ENCODE measurements at places on chromosomes 5 and 9.

DNA sequence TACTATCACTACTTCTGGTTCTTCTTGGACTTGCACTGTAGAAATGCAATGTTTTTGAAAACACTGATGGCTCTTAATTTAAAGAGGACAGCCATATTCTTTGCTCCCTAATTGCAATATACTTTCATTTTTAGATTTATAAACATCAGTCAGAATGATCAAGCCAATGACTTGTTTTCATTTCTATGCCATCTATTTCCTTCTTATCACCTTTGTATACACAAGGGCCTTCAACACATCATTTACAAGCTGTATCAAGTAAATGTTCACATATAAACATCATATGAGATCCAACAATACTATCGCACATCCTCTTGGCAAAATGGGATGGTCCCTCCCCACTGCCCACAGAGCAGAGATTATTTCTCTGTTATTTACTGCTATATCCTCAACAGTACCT is 24.9 kb downstream of the AUH start:
- no peak for DNase-seq

DNA sequence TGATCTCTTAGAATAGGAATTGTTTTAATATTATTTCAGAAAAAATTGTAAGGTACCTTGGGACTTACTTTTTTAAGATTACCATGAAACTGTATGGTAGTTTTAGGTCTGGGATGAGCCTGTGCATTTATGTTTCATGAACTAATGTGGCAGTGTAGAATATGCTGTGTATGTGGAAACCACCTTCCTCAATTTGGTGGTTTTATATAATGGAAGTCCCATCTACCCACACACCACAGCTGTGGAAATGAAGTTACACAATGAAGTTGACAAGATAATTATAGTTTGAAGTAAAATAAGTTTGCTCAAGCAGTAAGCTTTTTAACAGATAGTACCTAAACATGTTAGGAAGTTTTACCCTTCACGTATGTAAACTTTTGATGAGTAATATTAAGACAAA is 24.4 kb downstream of the WDR36 start:
- DNase-seq, result no peak

DNA sequence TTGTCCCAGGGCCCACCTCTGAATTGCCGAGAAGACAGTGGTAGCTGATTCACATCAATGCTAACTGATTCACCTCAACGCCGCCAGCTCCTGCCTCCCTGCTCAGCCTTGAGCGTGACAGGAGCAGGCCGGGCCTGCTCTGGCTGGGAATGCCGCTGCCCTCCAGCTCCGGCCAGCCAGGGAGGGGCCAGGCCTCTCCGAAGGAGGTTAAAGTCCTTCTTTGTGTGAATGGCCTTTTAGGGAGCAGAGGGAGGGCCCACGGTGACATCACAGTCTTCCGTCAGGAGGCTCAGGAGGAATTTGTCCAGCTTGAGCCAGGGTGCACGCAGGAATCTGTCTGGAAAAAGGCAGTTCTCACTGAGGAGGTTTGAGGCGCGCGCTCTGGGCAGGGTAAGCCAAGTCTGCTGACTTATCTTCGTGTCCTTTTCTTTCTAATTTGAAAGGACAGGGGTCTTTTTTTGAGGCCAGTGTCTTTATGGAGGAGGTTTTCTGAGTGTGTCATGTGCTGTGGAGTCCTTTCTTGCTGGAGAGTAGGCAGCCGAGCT is 82.7 kb downstream of the C9orf152 start:
- DNase-seq, result peak; percentile 86

DNA sequence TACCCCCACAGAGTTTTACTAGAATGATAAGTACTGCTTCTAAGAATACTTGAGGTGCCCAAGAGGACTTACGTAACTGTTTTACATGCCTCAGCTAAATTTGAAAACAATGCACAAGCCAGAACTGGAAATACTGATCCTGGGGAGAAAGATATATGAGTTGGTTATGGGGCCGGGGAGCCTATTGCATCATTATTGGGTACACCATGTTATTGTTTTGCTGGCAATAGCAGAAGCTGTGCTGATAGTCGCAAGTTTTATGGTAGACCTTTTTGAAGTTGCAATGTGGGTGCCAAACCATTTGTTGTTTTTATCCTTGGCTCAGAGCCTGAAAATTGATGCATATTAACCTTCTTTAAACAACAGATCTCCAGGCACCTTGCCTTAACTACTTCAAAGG is 108.4 kb upstream of the DHFR start:
- no peak for DNase-seq

DNA sequence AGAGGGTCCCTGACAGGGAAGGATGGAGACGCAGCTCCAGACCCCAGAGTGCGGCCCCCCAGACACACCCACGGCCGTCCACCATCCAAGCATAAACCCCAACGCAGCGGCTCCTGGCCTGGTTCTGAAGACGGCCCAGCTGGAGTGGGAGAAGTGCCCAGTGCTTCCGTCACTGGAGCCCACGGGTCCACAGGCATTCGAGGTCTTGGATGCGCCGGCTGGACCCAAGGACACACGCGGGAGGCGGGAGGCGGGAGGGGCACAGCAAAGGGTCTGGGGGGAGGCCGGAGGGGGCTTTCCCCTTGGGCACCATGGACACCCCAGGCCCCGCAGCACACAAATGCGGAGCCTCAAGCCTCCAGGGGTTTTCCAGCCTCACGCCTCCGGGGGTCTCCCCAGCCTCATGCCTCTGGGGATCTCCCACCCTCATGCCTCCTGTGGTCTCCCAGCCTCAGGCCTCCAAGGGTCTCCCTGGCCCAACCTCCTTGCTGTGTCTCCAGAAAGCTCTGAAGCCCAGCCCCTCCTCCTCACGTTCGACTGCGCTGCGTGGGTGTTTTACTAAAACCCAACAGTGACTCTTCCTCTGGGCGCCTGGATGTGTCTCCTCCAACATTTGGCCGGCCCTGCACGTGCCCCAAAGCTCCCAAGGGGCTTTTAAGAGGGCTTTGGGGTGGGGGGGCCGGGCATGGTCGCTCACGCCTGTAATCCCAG is 15.2 kb downstream of the EXD3 start:
- DNase-seq, result peak; percentile 84

DNA sequence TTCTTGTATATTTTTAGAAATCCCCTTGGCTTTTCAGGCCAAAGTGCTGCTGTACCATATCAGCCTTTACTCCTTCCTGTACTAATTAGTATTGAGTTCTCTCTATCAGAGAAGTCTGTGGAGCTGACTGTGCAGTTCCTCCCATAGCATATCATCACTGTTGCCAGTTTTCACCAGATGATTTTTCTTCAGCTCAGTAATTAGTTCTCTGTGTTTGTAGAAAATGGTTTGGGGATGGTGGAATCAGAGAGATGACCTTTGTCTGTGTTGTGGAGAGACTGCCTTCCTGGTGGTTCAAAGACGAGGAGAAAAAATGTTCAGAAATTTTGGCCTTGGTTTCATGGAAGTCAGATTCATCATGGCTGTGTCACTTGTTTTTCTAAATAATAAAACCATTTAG is 227.5 kb upstream of the ACTBL2 start:
- DNase-seq, result no peak

- no peak for DNase-seq
These were observed 45.1 kb downstream of the SMIM23 start for GRCh38 chr5:171830686-171831085.

- no peak for DNase-seq
These were observed 69.7 kb downstream of the RGS7BP start for GRCh38 chr5:64575561-64575960.

DNA sequence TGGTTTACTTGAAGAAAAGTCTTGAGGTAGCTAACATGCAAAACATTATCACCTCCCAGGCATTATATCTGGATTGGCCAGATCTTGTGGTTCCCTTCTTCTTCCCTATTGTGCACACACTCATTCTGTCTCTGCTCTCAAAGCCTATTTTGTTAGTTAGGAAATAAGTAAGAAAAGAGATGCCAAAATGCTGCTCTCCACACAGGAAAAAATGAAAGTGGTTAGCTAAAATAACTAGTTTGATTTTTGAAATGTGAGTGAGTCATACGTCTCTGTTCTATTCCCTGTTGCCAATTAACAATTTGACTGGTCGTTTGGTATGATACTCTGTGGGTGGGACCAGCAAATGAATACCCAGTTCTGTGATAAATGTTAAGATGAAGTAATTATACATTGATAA is 28.1 kb downstream of the LMNB1 start:
- no peak for DNase-seq

DNA sequence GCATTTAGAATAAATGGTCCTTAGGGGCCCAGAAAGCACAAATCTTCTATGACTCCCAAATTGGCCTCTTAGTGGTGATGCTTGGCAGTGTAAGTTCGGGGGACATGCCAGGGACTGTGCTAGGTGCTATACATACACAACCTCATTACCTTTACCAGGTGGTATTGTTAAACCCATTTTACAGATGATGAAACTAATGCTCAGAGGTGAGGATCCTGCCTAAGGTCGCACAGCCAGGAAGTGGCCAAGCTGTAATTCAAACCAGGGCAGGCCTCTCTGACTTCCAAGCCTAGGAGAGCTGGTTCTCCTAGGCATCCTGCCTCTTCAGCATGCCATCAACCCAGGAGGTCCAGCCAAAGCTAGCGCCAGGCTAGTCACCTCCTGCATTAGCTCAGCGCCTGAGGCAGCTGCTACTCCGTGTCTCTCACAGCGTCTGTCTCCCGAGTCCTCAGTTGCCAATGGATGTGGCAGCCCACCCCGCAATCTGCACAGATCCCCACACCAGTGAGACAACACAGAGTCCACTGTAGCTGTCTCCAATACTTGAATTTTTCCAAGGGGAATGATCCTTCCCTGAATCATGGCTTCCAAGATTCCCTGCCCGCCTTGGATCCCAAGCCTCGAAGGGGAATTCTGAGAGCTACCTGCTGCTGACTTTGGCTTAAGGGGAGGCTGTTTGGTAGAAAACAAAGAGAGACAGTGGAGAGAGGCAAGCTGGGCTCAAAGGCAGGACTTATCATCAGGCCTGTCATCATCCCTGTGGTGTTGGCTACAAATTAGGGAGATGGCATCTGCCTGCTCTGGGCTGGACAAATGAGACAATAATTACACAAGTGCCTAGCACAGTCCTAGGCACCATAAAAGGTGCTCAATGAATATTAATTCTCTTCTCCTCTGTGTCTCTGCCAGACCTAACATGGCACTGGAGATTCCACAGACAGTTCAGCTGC is 52.6 kb downstream of the CRB2 start:
- DNase-seq, result no peak

- no peak for DNase-seq
These were observed 14.3 kb downstream of the TTC1 start for GRCh38 chr5:160023007-160023907.

- DNase-seq, result peak; percentile 95
These were observed 321.6 kb downstream of the CEMIP2 start for GRCh38 chr9:71446473-71447411.

- DNase-seq, result no peak
These were observed 114.5 kb downstream of the RXRA start for GRCh38 chr9:134440636-134441226.

DNA sequence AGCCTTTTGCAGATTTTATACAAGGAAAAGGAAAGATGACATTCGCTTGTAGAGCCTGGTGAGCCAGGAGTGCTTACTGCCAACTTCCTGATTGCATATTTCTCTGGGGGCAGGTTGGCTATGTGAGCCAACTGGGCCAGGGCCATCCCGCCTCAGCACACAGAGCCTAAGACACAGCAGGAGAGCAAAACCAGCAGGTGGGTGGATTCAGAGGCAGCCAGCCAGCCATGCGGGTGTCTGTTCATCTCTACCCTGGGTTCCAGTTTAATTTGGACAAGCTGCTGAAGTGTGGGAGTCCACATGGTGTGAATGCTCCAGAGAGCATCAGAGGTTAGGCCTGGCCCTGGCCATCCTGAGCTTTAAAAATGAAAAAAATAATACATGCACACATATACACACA is 291.4 kb downstream of the ARHGEF28 start:
- DNase-seq, result no peak

- DNase-seq, result no peak
These were observed 18.5 kb upstream of the TIMD4 start for GRCh38 chr5:156981481-156981880.

DNA sequence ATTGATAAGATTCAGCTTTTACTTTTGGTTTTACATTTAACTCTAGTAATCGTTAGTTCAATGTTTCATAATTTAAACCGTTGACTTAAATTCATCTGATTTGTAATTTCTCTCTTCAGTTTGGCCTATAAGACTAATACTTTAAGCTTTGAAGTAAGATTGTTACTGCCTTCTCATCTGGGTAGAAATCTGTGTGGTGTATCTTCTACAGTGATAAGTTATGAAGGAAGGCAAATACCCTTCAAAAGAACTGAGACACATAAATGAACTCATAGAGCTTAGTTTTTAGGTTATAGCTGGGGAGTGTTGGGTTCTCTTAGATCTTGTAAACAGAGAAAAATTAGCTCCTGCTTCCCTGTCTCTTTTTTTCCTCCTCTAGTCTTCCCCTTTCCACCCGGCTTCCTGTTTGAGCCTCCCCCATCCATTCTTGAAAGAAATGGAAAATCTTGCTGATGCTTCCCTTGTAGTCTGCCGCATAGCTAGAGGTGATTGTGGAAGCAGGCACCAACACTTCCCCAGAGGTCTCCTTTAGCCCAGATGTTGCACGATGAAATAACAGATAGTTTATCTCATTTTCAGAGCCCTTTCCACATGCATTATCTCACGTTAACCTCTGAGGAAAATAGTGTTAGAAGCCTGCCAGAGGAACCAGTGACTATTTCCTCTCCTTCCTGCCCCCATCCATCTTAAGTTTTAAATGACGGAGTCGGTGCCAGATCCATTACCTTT is 2.0 kb upstream of the F2RL2 start:
- DNase-seq, result no peak

GRCh38 chr5:18397891-18398290 is 763.6 kb downstream of the TAF11L14 start:
- peak; percentile 65 for DNase-seq

DNA sequence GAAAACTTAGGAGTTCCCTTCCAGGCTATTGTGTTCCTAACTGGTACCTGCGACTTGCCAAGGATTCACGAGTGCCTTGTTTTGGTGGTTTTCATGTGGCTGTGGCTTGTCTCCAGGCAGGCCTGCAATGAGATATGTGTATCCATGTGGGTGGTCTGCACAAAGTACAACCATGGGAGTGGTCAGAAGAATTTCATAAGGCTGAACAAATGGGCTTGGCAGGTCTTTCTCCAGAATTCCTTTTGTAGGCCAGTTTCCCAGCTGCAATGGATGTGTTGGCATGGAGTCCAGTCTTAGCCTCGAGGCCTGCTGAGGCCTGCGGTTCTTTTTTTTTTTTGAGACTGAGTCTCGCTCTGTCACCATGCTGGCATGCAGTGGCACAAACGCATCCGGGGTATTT is 28.8 kb upstream of the MELK start:
- no peak for DNase-seq

GRCh38 chr9:131574730-131575640 is 29.7 kb downstream of the PRRT1B start:
- no peak for DNase-seq

- no peak for DNase-seq
These were observed 208.5 kb upstream of the TUT7 start for GRCh38 chr9:86562691-86563090.

Data from kidney (tissue), 22 donors.